SK-N-SH treated with all-trans-retinoic acid at 6 μM for 48 hours (cell line): ENCODE measurements at places on chromosomes 5 and 9.

DNA sequence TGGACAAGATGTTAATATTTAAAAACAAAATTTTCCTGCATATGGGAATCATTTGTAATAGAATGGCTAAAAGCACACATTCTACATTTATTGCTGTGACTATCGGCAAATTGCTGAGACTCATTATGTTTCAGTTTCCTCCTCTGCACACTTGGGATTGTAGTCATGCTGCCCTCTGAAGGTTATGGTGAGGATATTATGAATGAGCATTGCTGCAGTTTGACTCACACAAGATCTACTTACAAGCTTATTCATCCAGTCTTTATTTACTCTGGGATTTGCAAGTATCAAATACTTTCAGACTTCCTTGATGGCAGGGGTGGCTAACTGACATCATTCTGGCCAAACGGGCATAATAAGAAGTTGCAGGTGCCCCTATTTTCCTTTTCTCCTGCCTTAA is 9.5 kb upstream of the NFIL3 start:
- peak; percentile 99 for ATAC-seq

DNA sequence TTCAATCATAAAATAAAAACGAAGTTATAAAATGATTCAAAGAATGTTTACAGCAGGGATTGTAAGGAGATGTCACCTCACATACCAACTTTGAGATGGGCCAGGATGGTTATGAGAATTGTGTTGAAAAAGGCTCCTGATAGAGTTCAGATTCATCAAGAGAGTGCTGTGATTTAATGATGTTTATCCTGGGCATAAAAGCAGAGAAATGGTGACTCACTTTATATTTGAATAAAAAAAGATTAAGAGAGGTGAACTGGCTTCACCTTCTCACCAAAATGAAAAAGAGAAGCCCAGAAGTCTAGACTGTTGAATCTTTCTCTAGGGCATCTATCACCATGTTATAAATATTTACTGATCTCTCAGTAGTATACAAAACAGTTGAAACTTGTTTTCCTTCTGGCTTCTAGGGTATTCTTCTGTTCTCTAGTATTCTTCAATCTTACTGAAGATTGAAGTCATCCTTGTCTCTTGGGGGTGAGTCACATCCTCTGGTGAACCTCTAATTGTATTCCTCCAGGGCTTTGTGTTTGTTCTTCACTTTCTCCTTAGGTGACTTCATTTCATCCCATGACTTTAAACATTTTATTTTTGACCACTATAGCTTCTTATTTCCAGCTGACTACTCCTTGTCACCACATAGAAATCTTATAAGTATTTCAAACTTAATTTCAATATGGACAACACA is 1237.3 kb upstream of the C9orf72 start:
- peak; percentile 32; the same call in 2 of the 3 replicates for ATAC-seq

DNA sequence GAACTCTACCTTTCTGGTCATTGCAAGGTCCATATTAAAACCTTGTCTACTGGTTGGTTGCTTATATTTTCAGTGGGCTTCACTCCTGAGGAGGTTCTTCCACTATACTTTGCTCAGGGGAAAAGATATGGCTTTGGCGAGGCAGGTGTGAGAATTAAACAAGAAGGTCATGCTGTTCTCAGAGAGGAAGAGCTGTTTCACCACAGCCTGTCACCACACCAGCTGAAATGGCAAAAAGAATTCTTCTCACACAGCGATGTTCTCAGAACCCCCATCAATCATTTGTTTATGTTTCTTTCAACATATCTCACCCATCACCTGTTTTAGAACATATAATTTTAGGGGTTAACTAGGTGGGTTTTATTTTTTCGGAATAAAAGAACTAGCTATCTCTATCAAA is 38.6 kb downstream of the CAPSL start:
- no peak for ATAC-seq

DNA sequence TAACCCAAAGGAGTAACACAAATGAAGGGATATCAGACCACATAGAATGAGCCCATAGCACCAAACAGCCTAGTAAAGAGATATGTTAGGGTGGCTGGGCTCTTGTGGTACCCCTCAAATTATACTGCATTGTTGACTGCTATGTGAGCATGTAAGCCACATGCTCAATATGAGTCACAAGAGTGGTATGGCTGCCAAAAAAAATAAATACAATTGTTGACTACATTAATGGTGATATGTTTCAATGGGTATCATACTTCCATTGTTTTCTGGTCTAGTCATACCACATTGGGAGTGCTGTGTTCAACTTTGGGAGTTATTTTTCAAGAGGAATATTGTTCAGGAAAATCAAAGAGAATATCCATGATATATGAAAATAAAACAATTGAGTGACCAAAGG is 162.4 kb upstream of the PIK3R1 start:
- ATAC-seq = no peak

GRCh38 chr9:27471366-27471765 is 52.7 kb upstream of the IFNK start:
- ATAC-seq = no peak

- ATAC-seq = peak; percentile 24; the same call in 2 of the 3 replicates
These were observed 22.2 kb upstream of the TMEM161B start for GRCh38 chr5:88290801-88291200.

GRCh38 chr5:35884191-35884769 is 27.6 kb downstream of the IL7R start:
- ATAC-seq = peak; percentile 98

GRCh38 chr5:39495227-39495626 is 70.4 kb upstream of the DAB2 start:
- ATAC-seq = no peak

DNA sequence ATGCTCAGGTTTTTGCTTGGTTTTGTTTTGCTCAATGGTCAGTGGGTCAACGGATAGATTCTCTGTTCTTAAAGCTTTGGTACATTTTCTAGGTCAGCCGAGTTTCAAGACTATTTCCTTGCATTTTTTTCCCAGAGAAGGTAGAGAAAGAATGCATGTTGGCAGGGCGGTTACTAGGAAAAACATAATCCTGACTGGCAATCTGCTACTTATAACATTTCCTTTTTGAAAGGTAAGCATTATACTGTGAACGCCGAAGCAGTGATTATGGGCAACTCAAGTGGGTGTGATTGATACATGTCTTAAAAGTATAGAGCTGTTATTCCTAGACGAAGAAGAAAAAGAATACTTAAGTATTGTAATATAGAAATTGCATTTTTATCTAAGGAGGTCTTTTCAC is 273.2 kb downstream of the MAST4 start:
- ATAC-seq = no peak

GRCh38 chr5:166058660-166059059 is 2232.8 kb upstream of the WWC1 start:
- ATAC-seq = no peak

DNA sequence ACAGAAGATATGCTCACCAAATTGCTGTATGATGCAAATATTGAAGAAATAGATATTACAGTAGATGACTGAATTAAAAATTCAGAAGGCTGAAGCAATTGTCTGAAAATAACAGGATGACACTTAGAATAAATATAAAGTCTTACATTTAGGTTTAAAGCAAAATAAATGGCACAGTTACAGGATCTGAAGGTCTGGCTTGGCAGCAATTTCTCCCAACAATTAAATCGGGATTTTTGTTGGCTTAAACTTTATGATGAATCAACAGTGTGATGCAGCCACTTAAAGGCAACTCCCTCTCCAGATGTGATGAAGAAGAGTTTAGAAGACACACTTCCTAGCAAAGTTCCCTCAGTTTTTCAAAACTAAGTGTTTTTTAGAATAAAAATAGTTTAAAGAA is 80.5 kb downstream of the NREP start:
- ATAC-seq = no peak

- no peak for ATAC-seq
These were observed 6.3 kb downstream of the CEP72 start for GRCh38 chr5:618450-618849.
